CD4-positive, alpha-beta memory T cell (primary cell): ENCODE measurements at places on chromosomes 3 and 15. TPM values are rescaled to one million over a fixed set of nuclear protein-coding genes. Genes with fewer than 3 reads are reported as not detected.

DNA sequence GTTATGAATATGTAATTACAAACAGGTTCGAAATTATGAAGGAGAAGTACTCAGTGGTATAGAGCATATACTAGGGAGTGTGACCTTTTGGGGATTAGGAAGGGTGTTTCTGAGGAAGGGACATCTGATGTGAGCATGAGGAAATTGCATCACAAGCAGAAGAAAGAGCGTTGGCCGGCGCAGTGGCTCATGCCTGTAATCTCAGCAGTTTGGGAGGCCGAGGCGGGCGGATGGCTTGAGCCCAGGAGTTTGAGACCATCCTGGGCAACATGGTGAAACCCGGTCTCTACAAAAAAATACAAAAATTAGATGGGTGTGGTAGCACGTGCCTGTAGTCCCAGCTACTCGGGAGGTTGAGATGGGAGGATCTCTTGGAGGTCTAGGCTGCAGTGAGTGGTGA, 6.9 kb downstream of the CMTM7 start:
- peak; percentile 15 for DNase-seq

The MESP2 gene
- total RNA-seq, result not detected

The C3orf49 gene
- total RNA-seq, result not detected

The SERPINI1 gene
- total RNA-seq, result 4.3 TPM

The CAV3 gene
- total RNA-seq, result not detected

GRCh38 chr15:83063551-83063950, 3.5 kb downstream of the BTBD1 start:
- DNase-seq, result no peak

GRCh38 chr3:141246958-141247301, 15.3 kb downstream of the PXYLP1 start:
- no peak for DNase-seq

DNA sequence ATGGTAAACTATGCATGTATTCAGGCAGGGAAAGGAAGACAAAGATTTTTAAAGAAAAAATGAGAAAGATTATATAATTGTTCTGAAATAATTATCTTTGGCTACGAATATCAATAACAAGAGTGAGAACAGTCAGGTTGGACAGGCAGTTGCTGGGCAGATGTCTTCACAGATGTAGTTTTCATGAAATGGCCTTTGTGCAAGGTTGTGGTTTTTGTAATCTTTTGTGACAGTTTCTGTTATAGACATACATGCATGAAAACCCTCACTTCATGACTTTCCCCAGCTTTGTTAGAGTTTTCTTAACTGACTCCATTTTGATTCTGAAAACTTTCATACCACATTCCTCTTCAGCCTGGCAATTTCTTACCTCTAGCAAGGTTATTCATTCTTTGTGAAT, 34.9 kb upstream of the SLC25A36 start:
- DNase-seq, result no peak

- DNase-seq, result no peak
Observed at GRCh38 chr3:189632242-189632641, 1.1 kb downstream of the TP63 start.

DNA sequence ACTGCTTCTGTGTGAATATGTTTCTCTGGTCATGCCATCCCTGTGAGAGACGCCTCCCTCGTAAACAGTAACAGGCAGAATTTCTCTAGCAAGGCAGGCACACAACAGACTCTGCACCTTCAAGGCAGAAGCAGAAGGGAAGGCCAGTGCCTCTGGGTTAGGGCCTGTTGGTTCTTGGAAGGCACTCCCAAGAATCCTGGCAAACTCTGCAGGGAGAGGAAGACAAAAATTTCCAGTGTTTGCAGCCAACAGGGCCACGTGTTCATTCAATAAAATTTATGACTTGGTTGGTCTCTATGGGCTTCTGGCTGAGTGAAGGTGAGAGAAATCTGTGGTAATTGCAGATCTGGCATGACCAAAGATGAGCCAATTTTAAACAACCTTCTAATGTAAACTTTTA, 39.3 kb downstream of the NFKBIZ start:
- no peak for DNase-seq

The SSUH2 gene
- total RNA-seq, result not detected

The ZNF860 gene
- not detected for total RNA-seq

GRCh38 chr3:16523778-16524177, 10.3 kb upstream of the RFTN1 start:
- DNase-seq, result no peak

GRCh38 chr3:66302288-66302687, 81.5 kb downstream of the SLC25A26 start:
- peak; percentile 82 for DNase-seq

DNA sequence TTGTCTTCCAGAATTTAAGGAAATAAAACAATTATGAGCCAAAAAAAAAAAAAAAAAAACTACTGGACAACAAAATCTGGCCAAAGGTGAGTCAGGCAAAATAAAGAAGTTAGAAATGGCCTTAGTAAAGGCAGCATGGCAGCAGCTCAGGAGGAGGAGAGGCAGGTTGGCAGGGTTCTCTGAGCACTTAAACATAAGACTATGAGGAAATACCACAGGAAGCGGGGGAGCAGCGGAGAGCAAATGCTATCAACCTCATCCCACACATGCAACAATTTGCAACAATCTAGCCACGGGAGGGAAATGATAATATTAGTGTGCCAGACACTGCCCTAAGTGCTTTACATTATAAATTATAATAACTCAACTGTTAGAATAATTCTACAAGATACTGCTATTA, 247.3 kb upstream of the NSMCE3 start:
- no peak for DNase-seq

The SLC28A1 gene
- total RNA-seq, result not detected

The NRG4 gene
- not detected for total RNA-seq

The HTD2 gene
- total RNA-seq, result 10.5 TPM

The CHRM5 gene
- total RNA-seq, result not detected

- DNase-seq, result no peak
Observed at GRCh38 chr3:42855219-42855546, 20.5 kb downstream of the CYP8B1 start.

The ITGB5 gene
- 5.4 TPM for total RNA-seq
